H7 (cell line): ENCODE measurements at places on chromosomes 12 and 14. TPM values are rescaled to one million over a fixed set of nuclear protein-coding genes. Genes with fewer than 3 reads are reported as not detected.

AKAP5 gene
- total RNA-seq, result 0.62 and 1.1 TPM in 2 replicates

MYH6 gene
- 0.03 TPM in 1 of 2 replicates, not detected in the other for total RNA-seq

GPR162 gene
- total RNA-seq, result 5.4 and 7.0 TPM in 2 replicates

GRCh38 chr12:116241157-116241759 is 36.2 kb downstream of the MED13L start:
- no peak for DNase-seq

DNA sequence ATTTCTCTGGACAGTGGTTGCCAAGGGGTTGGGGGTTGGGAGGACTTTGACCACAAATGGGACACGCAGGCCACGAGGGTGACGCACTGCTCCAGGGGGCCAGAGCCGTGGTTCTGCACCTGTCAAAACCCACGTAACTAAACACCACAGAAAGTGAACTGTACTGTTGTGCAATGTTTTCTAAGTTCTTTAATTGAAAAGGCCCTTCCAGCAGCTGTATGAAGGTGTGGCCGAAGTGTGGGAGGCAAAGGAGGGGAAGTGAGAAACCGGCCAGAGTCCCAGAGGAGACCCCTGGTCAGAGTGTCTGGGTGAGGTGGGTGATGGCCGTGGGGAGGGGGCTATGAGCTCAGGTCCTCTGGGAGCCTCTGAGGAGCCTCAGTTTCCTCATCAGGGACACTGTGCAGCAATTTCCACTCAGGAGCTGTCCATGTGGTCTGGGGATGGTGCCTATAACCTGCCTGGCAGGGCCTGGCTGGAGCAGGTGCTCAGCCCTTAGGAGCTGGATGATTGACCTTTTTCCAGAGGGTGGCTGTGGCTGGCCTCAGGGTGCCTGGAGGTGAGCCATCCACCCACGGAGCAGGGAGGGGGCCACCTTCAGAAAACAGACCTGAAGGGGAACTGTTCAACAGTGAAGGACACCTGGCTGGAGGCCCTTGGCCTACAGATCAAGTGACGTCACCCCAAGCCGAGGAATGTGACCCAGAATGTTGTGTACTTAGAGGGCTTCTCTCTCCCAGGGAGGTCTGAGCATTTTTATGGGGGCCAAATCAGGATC is 9.8 kb upstream of the BDKRB2 start:
- DNase-seq, result no peak

DNA sequence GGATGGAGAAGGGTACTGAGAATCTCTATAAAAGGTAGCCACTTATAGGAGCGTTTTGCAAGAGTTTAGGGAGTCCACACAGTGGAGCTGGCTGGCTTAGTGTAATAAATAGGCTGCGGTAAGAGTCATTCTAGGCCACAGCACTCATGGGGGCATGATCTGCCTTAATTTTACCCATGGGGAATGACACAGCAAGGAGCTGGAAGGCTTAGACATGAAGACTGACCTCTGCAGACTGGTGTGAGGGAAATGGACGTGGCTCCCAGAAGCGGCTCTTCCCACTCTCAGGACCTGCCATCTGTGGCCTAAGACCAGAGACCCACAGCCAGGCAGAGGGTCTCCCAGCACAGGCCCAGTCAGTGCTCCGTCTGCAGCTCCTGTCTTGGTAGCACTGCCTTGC is 173.3 kb downstream of the PPM1H start:
- no peak for DNase-seq

DNA sequence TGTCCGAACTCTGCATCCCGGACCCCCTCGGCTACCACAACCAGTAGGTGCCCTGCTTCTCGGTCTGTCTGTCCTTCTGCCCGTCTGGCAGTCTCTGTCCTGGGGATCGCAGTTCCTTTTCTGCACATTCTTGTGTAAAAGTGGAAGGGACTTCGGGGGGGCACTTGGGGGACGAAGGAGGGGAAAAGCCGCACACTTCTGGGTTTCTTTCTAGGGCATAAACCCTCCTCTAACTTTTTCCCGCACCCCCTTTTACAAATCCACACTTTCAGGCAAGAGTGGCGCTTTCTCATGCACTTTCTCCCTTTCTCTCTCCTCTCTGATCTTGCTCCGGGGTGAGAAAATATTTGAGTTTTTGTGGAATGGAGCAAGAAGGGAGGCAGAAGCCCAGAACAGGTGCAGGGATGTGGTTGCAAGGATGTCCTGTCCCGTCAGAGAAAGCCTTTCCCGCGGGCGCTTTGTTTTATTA is 506 bp downstream of the ESRRB start:
- no peak for DNase-seq
